ENCODE measurements at places on chromosomes 1 and 21.
A peak's percentile ranks its signal among the peaks of the same experiment; 100 is the strongest.

DNA sequence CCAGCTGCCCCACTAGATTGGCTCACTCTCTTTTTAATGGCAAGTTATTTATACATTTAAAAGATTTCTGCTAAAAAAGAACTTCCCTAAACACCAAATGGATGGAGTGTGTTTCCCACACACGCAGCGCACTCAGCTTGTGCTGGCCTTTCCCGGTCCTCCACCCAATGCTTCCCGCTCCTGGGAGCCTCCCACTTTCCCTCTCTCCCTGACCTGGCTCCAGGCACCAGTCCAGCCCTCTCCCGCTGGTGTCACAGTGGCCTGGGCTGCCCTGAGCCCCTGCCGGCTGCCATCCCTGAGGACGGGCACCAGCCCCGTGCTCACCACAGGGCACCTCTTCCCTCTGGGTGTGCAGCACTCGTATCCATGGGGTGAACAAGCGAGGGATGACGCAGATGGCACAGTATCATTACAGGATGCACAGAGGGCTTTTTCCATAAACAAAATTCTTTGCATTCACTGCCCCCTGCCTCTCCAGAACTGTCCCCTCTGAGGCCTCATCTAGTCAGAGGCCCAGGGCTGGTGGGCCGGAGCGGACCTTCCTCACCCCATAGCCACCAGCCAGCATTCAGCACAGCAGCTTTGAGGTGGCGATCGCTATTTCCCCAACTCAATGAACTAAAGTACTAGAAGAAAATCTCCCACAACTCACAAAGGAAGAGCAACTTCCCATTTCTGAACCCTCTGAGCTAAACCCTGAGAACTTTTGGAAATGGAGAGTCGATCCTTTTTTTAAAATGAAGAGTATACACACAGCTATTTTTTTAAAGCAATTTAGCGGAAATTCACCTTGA is 68.5 kb downstream of the SLC37A1 start:
- no peak for DNase-seq

- no peak for DNase-seq
These were observed 432.3 kb downstream of the LRRIQ3 start for GRCh38 chr1:73765551-73766233.

GRCh38 chr1:106571109-106571508 is 485.4 kb upstream of the PRMT6 start:
- DNase-seq: no peak

- DNase-seq: no peak
These were observed 44.7 kb downstream of the XCL2 start for GRCh38 chr1:168498956-168499687.

DNA sequence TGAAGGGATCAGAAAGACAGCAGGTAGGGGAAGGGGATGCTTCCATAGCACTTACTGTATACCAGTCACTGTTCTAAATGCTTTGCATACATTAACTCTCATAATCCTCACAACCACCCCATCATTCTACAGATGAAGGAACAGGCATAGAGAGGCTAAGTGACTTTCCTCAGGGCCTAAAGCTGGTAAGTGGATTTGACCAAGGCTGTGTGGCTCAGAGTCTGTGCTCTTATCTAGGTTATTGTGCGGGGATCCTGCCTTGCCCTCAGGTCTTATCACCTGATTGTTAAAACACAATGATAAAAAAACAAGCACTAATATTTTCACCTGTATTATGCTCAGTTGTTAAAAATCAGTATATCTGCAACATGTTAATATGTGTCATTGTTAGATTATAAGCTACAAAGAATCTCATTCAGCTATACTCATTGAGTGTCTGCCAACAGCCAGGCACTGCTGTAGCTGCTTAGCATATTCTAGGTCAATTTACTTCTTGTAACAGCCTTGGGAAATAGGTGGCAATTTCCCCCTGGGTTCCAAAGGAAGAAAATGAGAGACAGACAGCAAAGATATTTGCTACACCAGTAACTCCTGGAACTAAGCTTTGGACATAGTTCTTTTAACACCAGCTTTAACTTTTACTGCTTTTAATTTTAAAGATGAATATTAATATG is 38.6 kb upstream of the RBM15 start:
- no peak for DNase-seq

- DNase-seq: no peak
These were observed 213.4 kb upstream of the CACYBP start for GRCh38 chr1:174786358-174786757.

DNA sequence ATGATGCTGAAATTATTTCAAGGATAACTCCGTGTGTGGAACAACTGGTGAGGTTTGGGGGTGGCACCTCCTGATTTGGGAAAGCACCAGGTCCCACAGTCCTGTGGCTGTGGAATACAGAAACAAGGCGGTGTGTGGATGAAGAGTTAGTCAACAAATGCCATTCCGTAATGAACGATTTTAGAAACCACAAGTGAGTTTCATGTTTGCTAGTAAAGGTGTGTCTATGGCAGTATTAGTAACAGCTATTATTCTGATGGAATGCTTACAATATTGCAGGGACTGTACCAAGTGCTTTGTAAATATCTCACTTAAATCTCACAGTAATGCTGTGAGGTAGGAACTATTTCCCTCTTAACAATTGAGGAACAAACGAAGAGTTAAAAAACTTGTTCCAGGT is 53.8 kb downstream of the B3GALNT2 start:
- DNase-seq: no peak

DNA sequence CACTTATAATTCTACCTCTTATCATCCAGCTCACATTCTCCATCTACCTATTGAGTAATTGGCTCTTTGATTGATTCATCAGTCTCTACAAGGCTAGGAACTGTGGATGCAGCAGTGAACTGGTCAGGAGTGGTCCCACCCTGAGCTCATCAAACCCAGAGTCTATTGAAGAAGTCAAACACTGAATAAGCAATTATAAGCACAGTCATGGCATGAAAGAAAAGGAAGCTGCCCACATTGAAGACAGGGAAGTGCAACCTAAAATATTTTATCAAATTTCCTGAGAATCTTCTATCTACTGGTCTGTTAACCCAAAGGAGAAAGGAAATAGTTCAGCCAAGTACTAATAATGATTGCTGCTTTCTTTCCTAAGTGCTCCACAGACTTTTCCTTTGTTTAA is 35.7 kb downstream of the ACP6 start:
- DNase-seq: no peak

DNA sequence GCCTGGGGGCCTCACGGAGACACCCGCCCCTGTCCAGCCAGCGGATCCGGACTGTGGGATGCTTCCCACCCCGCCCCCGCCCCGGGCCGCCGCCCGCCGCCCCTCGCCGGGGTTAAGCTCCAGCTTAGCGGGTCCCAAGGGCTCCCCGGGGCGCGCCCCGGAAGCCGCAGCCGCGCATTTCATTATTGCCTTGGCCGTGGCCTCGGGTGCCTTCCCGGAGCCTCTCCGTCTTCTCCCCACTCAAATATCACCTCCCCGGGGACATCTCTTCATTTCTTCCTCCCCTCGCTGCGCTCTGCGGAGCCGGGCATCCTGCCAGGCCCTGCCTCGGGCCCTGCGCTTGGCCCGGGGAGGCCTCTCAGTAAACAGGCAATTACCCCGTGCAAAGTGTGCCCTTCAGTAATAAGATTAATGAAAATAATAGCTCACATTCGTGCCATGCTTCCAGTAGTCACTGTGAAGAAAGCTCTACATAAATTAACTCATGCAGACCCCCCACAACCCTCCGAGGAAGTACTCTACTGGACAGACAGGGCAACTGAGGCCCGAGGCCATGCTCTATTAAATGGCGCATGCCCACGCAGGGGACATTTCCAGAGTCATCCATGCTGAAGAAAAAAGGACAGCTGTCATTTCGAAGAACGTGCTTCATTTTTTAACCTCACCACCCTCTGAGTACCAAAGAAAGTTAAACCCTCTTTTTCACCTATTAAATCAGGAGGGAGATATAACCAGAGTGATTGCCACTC is 49.9 kb upstream of the LAPTM5 start:
- peak; percentile 45 for DNase-seq

DNA sequence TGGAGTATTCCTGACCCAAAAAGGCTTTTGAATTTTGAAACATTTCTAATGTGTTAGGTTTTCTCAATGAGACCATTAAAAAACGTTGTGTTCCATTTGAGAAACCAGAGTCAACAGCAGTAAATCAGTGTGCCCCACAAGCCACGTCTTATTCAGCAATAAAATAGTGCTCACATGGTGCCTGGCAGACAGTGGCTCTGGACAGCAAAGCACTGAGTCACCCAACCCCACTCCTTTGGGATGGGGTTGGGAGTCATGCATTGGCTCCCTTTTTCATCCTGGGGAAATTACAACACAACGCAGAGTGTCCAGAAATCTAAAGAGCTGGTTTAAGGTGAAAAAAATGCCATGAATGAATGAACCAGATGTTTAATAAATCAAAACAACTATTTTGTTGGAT is 46.5 kb downstream of the KCNJ15 start:
- no peak for DNase-seq

DNA sequence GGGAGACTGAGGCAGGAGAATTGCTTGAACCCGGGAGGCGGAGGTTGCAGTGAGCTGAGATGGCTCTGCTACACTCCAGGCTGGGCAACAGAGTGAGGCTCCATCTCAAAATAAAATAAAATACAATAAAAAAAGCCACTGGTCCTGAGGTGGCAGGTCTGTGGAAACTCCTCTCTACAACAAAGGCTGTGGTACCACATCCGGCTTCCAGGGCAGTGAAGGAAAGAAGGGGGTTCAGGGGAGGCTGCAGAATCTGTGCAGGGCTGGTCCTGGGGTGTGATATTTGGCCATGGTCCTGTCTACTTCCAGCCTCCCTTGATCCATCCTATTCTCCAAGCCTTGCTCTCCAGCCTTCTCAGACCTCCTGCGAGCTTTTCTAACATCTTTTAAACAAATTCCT is 731 bp upstream of the ZNF683 start:
- DNase-seq: no peak

DNA sequence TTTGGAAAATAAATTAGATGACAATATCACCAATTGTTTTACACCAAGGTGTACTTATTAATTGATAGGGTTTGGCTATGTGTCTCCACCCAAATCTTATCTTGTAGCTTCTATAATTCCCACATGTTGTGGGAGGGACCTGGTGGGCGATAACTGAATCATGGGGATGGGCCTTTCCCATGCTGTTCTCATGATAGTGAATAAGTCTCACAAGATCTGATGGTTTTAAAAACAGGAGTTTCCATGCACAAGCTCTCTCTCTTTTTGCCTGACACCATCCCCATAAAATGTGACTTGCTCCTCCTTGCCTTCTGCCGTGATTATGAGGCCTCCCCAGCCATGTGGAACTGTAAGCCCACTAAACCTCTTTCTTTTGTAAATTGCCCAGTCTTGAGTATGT is 131.0 kb upstream of the LMO4 start:
- DNase-seq: no peak

DNA sequence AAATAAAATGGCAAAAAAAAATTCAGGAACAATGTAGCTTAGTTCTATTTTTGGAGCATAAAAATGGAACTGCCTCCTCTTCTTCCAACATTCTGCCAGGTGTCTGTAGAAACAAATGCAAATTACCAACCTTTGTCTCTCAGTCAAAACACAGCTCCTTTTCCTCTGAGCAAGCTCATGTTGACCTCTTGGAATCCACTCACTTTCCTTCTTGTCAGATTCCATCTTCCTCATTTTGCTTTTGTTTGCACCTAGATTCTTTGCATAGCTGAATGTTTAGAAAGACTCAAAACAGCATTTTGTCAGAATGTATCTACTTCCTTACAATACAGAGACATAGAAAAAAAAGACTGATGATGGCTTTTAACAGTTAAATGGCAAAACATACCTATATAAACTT is 178.2 kb downstream of the ADGRL2 start:
- DNase-seq: no peak

DNA sequence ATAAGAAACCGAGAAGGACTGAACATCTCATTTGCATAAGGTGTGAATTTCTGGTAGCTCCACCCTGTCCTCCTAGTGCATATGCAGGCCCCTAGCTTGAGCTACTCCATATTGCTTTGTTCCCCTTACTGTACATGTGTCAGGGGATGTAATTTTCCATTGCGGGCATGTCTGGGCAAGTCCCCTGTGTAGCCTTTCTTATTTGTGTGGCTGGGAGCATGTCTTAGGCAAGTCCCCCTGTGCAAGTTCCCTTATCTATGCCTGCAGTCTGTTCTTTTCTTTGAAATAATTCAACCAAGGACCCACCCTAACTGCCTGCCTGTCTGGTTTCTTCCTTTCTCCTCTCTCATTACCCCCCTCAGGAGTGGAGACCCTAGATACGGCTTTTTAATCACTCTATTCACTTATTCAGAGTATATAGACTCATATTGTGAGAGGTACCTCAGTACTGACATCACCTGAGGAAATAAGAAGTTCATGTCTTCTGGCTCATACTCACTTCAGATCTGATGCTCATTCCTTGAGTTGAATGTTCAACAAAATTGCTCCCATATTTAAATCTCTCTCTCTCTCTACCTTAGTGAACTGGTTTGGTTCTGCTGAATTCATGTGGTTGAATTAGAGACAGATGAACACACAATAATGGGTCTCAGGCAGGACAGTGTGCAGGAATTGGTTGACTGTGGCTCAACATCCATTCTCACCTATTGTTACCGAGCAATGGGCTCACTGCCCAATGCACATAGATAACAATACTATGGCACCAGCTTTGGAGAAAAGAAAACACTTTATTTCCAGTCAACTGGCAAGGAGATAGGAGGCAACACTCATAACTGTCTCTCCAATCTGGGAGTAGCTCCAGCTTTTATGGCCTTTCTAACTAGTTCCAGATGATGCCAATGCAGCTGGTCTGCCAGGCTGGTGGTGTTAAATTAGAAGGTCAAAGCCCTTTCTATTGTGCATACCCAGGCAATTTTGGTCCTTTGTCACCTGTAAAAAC is 27.9 kb upstream of the NPL start:
- no peak for DNase-seq

DNA sequence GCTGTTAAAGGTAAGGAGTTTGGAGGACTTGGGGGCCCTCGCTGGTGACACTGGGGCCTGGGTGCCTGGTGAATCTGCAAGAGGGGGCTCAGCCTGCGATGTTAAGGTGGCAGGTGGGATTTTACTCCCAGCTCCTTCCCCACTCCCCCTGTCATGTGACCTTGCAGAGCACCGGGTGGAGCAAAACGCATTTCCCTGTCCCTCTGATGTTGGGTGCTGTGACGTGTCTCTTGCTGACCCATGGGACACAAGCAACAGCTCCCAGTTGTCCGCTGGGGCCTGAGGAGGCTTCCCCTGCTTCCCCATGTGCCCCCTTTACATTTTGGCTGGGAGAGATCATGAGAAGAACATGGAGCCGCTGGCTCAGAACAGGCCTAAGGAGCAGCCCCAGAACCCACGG is 319.0 kb downstream of the MATN1 start:
- DNase-seq: no peak

- no peak for DNase-seq
These were observed 60.3 kb downstream of the FH start for GRCh38 chr1:241459186-241459802.

- no peak for DNase-seq
These were observed 12.0 kb upstream of the SLC35A3 start for GRCh38 chr1:99957818-99958217.

DNA sequence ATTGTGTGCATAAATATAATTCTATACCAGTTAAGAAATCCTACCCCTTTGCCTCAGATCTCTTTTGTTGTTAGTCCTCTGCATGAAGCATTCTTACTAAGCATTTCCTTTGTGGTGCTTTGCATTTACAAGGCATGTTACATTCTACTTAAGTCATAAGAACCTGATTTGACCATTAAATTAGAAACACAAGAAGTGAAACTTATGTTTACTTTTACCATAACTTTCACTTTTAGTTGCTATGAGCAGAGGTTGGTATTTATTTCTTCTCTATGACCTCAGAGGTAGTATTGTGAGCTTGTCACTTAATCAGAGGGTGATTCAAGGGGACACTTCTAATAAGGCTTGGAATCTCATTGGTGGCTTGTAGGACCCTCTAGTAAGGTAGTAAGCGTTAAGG is 9.0 kb downstream of the FAM20B start:
- DNase-seq: no peak

- DNase-seq: no peak
These were observed 222.8 kb downstream of the SIPA1L2 start for GRCh38 chr1:232407120-232407519.
